Activated T-cell treated with anti-CD3 and anti-CD28 coated beads, Interleukin-2, amount 50 U/mL, for 72 hours (primary cell): ENCODE measurements at places on chromosomes 7 and 10.

GRCh38 chr7:150363370-150363769 lies 5.3 kb upstream of the REPIN1 start:
- no peaks in the 10 kb centered on the region for H3K27me3 ChIP-seq
- no peak overlapping the region for H3K27ac ChIP-seq
- no peak for DNase-seq

- no peak for DNase-seq
- no peaks in the 10 kb centered on the region for H3K4me1 ChIP-seq
- no peak overlapping the region for H3K27ac ChIP-seq
- H3K4me3 ChIP-seq: no peak overlapping the region
Measured at GRCh38 chr10:121305066-121305465, 293.2 kb downstream of the FGFR2 start.

DNA sequence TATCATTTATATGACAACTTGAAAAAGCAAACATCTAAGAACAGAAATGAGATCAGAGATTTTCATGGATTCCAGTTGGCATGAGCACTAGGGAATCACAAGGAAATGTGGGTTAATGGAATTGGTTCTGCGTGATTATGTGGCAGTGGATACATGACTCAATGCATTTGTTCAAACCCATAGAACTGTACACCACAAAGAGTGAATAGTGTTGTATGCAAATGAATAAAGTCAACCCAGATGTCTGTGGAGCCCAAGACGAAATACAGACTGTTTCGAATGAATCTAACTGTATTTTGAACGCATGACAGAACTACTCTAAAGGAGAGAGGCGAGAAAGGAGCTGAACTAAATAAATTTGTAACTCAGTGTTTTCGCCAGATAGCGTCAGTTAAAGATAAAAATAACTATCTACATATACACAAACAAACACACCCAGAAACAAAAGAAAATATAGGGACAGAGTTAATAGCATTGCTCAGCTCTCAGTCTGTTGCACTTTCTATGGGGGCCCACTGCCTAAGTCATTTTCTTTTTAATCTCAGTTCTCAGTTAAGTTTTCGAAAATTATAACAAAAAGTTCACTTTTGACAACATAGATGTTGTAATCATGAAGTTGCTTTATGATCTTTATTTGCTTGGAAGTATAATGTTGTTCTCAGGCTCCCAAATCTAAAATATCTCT lies 636.7 kb upstream of the SEMA3D start:
- no peaks in the 10 kb centered on the region for H3K27me3 ChIP-seq
- H3K4me3 ChIP-seq: no peak overlapping the region
- no peak for DNase-seq
- H3K27ac ChIP-seq: no peak overlapping the region
- H3K4me1 ChIP-seq: no peaks in the 10 kb centered on the region
- no peaks in the 10 kb centered on the region for H3K36me3 ChIP-seq

- no peaks in the 10 kb centered on the region for H3K36me3 ChIP-seq
- no peaks in the 10 kb centered on the region for H3K4me1 ChIP-seq
- DNase-seq: no peak
- no peak overlapping the region for H3K4me3 ChIP-seq
- no peaks in the 10 kb centered on the region for H3K27me3 ChIP-seq
Measured at GRCh38 chr7:44112231-44112996, 8.3 kb downstream of the AEBP1 start.

DNA sequence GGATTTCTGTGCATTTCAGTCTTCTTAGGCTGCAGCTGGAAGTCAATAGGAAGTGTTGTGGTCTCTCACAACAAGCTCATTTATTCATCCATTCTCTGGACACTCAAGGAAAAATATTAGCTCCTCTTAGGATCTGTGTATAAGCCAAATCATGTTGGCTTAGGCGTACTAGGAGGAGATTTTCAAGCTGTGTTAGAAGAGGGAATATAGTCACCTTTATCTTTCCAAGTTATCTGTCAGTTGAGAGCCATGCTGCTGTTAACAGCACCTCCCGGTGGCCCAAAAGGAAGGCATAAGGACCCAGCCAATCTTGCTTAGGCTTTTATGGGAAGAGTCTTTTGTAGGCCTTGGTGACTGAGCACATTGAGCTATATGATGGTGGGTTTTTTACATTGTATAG lies 220.0 kb downstream of the LRMDA start:
- H3K27me3 ChIP-seq: no peaks in the 10 kb centered on the region
- no peaks in the 10 kb centered on the region for H3K36me3 ChIP-seq
- no peak overlapping the region for H3K27ac ChIP-seq

- peaks cover 6% of the 10 kb centered on the region for H3K27me3 ChIP-seq
- no peak overlapping the region for H3K27ac ChIP-seq
- no peak for DNase-seq
- H3K36me3 ChIP-seq: no peaks in the 10 kb centered on the region
Measured at GRCh38 chr7:102832674-102833073, 80.1 kb upstream of the LRRC17 start.

GRCh38 chr10:25049966-25050365 lies 33.6 kb downstream of the THNSL1 start:
- peaks cover 35% of the 10 kb centered on the region for H3K27me3 ChIP-seq
- no peaks in the 10 kb centered on the region for H3K36me3 ChIP-seq
- no peak overlapping the region for H3K4me3 ChIP-seq
- DNase-seq: no peak
- H3K27ac ChIP-seq: no peak overlapping the region
- H3K4me1 ChIP-seq: no peaks in the 10 kb centered on the region

- no peaks in the 10 kb centered on the region for H3K36me3 ChIP-seq
- no peaks in the 10 kb centered on the region for H3K27me3 ChIP-seq
- no peaks in the 10 kb centered on the region for H3K4me1 ChIP-seq
- H3K4me3 ChIP-seq: no peak overlapping the region
- DNase-seq: no peak
- no peak overlapping the region for H3K27ac ChIP-seq
Measured at GRCh38 chr7:81870608-81871007, 100.8 kb upstream of the HGF start.

- H3K27ac ChIP-seq: no peak overlapping the region
- no peaks in the 10 kb centered on the region for H3K36me3 ChIP-seq
- no peaks in the 10 kb centered on the region for H3K27me3 ChIP-seq
- H3K4me1 ChIP-seq: no peaks in the 10 kb centered on the region
- DNase-seq: no peak
Measured at GRCh38 chr10:49733866-49734265, 28.3 kb downstream of the OGDHL start.

DNA sequence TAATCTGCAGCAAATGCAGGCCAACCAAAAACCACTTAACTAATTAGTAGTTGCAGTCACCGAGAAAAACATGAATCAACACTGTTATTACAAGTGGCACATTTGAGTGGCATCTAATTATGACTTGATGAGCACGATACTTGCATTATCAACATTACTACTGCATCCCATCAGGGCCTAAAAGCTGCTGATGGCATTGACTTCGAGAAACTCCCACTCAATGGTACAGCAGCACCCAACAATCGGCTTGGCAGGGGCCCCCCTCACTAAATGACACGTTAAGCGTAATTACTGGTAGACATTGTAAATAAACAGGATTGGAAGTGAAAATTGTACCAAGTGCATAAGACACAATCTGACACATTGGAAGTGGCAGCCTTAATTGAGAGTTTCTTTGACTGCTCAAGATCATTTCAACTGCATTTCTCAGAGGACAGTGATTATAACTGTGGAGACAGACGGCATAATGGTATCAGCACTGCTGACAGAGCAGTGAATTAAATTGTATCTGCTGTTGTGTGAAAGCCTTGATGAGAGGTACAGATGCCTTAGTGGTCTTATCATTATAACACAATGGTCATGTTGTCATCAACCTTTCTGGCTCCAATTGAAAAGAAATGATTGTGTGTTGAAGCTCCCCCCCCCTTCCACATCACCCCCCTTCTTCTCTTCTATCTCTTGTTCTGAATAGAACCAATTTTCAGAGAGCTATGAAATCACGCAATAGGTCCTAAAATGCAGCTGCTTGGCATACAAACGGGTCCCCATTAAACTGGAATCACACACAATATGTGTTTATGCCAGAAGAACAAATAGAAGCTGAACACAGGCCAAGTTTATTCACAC lies 43.4 kb downstream of the SHTN1 start:
- H3K36me3 ChIP-seq: no peaks in the 10 kb centered on the region
- H3K27ac ChIP-seq: no peak overlapping the region
- no peak overlapping the region for H3K4me3 ChIP-seq

GRCh38 chr7:34672430-34672829 lies 14.4 kb downstream of the NPSR1 start:
- H3K27ac ChIP-seq: no peak overlapping the region
- H3K36me3 ChIP-seq: no peaks in the 10 kb centered on the region
- no peak overlapping the region for H3K4me3 ChIP-seq
- no peaks in the 10 kb centered on the region for H3K27me3 ChIP-seq

DNA sequence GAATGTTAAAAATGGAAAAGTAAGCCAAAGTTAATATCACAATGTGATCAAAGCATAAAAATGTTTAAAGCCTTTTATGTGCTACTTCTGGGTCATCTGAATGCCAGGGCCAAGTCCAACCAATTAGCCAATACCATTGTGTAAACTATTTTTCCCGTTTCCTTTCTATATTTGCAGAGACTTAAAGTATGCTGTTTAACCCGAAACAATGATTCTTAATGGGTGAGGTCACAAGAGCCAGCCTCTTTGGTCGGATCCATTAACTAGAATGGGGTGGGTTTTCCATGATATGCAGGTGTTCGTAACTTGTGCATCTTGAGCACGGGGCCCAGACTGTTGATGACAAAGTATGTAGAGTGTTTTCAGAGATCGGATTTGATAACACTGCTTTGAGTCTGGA lies 111.3 kb upstream of the IGFBP3 start:
- no peaks in the 10 kb centered on the region for H3K36me3 ChIP-seq
- H3K27ac ChIP-seq: no peak overlapping the region
- no peaks in the 10 kb centered on the region for H3K4me1 ChIP-seq
- no peak for DNase-seq

GRCh38 chr10:88499569-88500470 lies 83.3 kb downstream of the RNLS start:
- no peaks in the 10 kb centered on the region for H3K27me3 ChIP-seq
- H3K36me3 ChIP-seq: no peaks in the 10 kb centered on the region
- no peak overlapping the region for H3K4me3 ChIP-seq
- H3K27ac ChIP-seq: no peak overlapping the region
